ENCODE measurements at places on chromosomes 1 and 21.

DNA sequence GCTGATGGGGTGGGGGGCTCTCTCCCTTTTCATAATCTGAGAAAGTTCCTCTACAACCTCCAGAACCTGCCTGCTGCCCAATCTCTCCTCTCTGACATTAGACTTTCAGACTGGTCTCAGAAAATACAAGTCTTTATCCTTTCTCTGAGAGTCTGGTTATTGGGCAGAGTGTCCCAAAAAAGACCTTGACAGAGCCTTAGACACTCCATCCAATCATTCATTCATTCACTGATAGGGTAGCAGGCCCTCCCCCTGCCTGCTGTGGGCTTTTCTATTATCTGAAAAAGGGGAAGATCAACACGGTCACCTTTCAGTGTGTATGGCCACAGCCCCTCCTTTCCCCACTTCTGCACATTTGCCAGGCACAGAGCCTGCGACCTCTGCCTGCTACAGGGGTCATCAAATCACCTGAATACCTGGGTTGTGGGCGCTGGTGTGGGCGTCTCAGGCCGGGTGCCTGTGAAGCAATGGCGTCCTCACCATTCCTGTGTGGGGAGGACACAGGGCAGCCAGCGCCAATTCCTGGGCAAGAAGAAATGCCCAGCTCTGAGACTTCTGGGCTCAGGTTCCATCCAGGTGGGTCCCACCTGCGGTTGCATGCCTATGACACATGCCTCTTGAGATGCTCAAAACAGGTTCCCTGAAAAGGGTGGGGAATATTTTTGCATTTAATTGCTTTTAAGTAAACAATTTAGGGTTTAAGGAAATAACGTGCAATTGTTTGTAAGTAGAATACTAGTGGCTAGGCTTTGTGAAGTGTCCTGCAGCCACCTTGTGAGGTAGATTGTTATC, 52.8 kb downstream of the ELK4 start:
- DNase-seq, result no peak

GRCh38 chr1:225713281-225713680, 60.4 kb upstream of the ENAH start:
- no peak for DNase-seq

- no peak for DNase-seq
These were observed 1.2 kb downstream of the RERE start for GRCh38 chr1:8816264-8816663.

GRCh38 chr21:29218749-29219148, 80.0 kb upstream of the BACH1 start:
- DNase-seq, result no peak

DNA sequence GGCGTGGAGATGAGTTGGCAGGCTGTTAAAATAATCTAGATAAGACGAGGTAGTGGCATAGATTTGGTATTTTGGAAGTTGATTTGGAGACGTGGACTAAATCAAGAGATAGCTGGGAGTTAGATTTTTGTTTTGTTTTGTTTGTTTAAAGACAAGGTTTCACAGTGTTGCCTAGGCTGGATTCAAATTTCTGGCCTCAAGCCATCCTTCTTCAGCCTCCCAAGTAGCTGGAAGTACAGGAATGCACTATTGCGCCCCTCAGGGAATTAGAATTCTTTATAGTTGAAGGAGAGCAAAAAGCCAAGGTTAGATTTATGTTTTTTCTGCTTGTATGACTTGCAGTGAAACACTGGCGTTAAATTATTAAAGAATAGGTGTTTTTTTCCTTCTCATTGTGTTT, 22.3 kb upstream of the SNRPE start:
- no peak for DNase-seq

All from NCI-H1092 treated with DMSO at 0.1 percent for 48 hours (cell line).